ENCODE measurements at places on chromosomes 12 and 14.

DNA sequence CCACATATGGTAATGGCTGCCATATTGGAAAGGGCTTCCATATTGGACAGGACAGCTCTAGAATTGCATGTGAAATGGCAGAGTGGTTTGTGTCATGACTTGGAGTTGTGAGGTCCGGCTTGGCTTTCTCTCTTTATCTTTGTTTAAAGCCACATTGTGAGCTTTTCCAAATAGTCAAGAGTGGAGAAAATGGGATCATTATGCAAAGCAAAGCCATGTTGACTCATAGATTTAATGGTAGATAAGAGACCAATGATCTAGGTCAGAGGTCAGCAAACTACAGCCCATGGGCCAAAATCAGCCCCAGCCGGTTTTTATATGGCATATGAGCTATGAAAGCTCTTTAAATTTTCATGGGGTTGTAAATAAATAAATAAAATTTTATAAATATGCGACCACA is 449.1 kb downstream of the BCL11B start:
- no peak for DNase-seq

DNA sequence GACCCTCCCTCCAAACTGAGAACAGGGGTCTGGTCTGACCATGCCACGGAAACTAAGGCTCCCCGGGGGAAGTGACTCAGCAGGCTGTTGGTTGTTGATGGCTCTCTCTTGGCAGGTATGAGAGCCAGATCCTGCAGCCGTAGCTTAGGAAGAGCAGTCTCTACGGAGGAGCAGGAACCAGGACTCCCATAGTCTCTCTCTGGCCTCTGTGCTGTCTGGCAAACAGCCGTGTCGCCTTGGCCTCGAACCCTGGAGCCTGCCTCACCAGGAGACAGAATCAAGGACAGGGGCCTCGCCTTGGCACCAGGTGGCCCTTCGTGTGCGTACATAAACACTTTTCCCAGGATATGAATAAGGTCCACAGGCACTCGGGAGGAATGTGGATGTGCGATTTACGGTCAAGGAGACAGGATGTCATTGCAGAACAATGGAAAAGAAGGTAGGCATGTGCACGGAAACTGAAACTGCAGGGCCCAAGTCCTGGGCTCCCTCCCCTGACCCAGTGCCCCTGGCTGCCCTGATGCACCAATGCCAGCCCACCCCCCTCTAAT is 7.9 kb downstream of the VWF start:
- no peak for DNase-seq

GRCh38 chr12:54603173-54603814 is 14.8 kb upstream of the PPP1R1A start:
- DNase-seq: peak; percentile 63

- DNase-seq: no peak
Measured at GRCh38 chr12:71949646-71950045, 11.0 kb downstream of the TPH2 start.

GRCh38 chr12:76037130-76038103 is 5.8 kb upstream of the PHLDA1 start:
- DNase-seq: peak; percentile 39

GRCh38 chr12:14873440-14874185 is 12.0 kb downstream of the MGP start:
- no peak for DNase-seq

DNA sequence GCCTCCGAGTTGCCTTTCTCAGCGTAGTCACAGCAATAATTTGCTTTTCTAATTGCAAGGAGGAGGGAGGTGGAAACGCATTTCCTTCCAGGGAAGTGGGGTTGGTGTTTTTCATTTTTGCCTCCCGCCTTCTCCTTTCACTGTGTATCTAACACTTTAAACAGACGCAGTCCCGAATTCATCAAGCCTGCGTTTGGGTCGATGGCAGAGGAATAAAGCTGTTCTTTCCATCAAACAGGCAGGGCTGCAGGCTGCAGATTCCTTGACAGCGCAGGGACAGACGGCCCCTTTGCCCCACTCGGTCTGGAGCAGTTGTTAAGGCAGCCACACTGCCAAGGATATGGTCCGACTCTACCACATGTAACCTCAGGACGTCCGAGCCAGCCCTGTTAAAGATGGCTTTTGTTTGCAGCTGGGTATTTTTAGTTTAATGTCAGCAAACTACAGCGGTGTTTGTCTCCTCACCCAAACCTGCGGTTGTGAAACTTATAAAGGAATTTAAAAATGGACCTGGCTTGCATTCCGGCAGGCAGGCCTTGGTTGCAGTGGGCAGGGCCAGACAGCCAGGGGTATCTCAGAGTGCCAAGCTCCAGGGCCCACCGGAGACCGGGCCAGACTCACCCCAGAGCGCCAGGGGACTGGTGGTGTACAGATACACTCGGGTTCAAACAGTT is 2.1 kb downstream of the CHST11 start:
- no peak for DNase-seq

DNA sequence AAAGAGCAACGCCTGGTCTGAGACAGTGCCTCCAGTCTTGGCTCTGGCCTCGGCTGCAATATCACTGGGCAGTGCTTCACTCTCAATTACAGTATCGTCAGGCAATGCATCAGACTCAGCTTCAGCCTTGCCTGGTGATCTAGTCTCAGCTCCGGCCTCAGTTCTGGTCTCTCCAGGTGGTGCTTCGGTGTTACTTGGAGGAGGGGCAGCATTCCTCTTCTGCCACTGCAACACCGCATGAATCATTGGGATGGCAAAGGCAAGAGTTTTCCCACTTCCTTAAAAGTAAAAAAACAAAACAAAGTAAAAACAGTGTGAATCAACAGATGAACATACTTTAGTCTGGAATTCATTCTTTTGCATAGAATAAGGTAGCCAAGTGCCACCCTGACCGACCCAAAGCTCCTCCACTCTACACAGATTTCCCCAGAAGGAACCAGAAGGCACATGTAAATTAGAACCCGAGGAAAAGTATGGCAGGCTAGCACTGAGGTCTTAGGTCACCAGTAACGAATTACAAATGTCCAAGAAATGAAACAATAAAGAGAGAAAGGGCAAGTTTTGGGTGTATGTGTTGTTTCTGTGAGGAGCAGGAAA is 18.6 kb downstream of the DDX24 start:
- no peak for DNase-seq

DNA sequence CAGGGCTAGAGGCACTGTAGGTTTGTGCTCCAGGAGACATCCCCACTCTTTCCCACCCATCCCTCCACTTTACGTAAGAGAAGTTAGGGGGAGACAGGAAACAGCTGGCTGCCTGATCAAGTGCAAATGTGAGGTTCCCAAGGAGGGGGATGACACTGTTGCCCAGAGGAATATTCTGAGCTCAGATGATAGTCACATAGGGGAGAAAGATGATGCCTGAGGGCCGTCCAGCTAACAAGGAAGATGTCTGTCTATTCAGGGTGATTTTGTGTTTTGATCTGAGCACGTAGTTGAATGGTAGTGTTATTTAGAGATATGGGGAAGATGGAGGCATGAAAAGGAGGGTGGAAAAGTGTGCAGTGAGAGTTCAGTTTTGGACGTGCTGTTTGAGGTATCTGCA is 13.9 kb upstream of the GPRC5D start:
- no peak for DNase-seq

- peak; percentile 67 for DNase-seq
Measured at GRCh38 chr12:54701940-54702592, 53.9 kb upstream of the DCD start.

DNA sequence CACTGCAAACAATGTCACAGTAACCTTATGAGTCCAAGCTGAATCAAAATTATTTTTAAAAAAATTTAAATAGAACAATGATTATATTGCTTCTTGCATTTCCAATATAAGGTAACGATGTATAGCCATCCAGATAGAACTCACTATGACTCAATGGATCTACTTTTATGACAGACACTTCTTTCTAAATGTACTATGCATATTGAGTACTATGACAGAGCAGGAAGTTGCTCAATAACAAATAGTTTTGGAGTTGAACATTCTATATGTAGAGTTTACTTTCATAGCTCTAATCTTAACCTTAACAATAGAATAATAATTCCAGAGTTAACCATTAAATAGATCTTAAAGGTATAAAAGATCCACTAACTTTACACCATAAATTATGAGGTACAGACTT is 46.7 kb upstream of the ALG10B start:
- DNase-seq: no peak

DNA sequence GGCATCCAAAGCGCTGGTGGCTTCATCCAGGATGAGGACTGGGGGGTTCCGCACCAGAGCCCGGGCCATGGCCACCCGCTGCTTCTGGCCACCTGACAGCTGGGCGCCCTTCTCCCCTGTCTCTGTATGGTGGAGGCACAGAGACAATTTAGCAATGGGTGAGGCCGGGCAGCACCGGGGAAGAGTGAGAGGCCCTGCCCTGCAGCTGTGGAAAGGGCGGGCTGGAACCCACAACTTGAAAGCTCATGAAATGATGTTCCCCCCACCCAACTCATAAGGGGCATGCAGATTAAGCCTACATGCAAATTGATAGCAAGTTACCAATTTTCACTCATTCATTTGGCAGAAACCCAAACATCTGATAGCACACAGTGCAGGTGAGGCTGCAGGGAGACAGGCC is 34.1 kb downstream of the ABCB9 start:
- no peak for DNase-seq

GRCh38 chr12:55720894-55721444 is 776 bp downstream of the RDH5 start:
- DNase-seq: no peak

DNA sequence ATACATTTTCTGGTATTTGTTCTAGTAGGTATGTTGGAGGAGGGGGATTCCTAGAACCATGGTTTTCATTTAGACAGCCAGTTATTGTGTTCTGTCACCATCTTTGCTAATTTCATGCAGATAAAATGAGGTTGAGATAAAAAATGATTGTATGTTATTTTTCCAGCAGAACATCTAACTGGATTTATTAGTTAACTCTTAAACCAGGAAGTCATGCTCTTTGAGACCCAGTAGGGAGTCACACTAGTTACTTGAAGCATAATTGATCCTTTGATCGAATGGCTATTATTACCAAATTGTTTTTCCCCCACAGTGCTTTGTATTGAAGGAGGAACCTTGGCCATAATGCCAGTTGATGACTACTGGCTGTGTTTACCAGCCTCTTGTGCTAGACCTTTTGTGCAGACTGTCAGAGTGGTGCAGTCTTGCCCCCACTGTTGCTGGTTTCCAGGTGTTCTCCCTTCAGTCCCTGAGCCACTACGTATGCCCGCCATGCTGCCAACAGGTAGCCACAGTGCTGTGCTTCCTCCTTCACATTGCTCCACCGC is 6.0 kb downstream of the EID3 start:
- DNase-seq: no peak

GRCh38 chr14:20295067-20295466 is 10.7 kb downstream of the TTC5 start:
- DNase-seq: no peak

DNA sequence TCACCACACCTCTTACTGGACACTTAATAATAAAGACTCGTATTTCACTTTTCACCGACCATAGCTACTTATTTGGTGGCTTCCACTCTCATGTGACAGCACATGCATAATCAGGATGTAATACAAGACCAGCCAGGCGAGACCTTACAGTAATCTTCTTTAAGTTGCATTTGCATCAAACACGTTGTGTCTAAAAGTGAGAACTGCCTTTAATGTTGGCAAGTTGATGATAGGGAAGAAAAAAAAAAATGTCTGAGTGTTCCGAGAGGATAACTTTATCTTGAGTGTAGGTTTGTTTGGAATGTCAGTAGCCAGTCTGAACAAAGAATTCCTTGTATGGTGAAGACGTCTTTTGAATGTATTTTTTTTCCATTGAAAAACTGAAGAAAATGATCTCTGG is 440.4 kb downstream of the ADAMTS20 start:
- DNase-seq: no peak

DNA sequence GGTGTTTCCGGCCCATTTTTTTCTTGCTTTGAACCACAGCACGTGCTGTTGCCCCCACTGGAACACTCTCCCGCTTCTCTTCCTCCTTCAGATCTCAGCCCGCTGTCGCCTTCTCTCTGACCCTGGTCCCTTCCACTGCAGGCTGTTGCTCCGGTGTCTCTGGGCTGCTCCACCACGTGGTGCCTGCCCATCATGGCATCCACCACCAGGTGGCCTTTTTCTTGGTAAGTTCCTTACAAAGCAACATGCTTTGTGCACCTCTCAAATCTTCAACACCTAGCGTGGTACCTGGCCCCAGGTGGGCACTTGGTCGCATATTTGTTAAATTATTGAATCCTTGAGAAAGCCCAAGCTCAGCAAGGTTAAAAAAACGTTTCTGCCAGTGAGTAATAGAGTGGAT is 19.1 kb downstream of the TUNAR start:
- DNase-seq: no peak

- DNase-seq: no peak
Measured at GRCh38 chr14:99754141-99755067, 38.8 kb upstream of the EML1 start.

DNA sequence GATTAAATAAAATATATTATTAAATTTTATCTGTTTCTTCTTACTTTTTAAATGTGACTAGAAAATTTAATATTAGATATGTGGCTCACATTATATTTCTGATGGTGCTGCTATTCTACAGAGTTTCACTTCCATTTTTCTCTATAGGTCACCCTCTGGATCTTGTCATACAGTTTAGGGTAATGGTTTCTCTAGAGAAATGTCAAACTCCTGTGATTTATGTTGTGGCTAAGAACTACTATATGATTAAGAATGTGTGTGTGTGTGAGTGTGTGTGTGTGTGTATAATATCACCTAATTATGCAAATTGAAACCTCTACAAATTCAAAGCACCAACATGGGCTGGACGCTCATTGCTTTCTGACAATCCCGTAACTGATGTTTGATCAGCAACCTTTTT is 325.9 kb downstream of the ADAMTS20 start:
- no peak for DNase-seq

- no peak for DNase-seq
Measured at GRCh38 chr14:90428676-90429075, 31.8 kb downstream of the CALM1 start.

- no peak for DNase-seq
Measured at GRCh38 chr14:59425322-59425935, 39.8 kb downstream of the GPR135 start.

- DNase-seq: no peak
Measured at GRCh38 chr12:1273051-1273450, 282.0 kb downstream of the ERC1 start.

DNA sequence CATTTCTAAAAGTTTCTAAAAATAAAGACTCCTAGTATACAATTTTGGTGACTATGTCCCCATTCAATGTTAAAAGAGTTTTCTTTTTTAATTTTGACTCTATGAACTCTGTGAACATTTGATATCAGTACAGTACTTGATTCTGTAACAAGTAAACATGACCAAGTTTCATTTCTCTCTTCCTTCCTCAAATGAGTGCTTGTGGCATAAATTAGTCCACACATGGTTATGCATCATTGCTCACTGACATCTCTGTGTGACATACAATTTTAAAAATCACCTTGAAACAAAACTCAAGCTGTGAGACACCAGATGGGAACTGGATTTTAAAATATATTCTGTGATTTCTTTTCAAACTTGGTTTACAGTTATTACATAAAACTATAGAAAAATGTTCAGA is 253.9 kb upstream of the MDGA2 start:
- DNase-seq: no peak

DNA sequence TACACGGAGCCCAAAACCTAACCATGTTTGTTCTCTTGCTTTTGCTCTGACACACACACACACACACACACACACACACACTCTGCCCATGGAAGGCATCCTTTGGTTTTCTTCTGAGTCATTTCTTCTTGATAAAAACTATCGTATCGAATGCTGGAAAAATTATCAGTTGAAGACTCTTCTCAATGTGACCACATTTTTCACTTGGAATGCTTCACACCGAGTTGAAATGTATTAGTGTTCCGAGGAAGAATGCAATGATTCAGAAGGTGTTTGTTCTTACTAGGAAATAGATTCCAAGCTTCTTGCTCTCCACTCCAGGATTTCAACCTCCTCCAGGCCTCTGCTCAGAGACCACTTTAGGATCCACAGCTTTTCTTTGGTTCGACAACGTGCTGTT is 226.3 kb downstream of the MON2 start:
- no peak for DNase-seq
